ENCODE measurements at places on chromosomes 7 and 10.

- no peak for DNase-seq
- no peaks in the 10 kb centered on the region for H3K4me1 ChIP-seq
- H3K27me3 ChIP-seq, result peaks cover 23% of the 10 kb centered on the region
- H3K27ac ChIP-seq, result no peak overlapping the region
Measured at GRCh38 chr7:4288791-4289394, 393.2 kb upstream of the FOXK1 start.

DNA sequence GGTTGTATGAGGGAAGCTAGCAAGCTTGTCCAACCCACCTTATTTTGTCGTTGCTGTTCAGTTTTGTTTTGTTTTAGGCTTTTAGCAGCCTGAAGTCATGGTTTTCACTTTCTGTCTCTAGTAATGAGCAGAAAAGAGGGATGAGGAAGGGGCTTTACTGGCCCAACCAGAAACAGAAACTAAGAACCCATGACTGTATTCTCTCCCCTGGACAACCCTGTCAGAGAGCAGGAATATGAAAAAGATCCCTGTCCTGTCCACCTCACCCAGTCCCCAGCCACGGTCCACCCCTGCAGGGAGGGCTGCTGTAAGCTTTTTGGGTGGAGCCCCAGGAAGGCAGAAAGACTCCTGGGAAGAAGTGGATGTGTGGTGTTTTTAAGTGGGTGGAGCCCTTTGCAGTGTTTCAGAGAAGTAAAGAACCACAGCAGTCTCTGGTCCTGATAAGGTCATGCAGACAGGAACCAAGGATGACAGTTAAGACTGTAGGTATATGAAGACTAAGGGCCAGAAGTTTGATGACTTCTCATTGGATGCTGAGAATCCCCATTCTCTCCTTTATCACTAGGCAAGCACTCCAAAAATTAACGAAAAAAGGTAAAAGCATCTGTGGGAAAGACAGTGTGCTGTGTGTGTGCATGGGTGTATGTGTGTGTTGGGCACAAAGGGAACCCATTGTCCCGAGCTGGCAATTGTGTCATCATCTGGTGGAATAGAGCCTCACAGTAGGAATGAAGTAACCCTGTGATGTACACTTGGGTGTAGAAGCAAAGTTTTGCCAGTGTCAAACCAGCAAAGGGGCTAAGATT, 13.8 kb downstream of the MRPL32 start:
- H3K27ac ChIP-seq, result no peak overlapping the region
- H3K4me3 ChIP-seq, result peak overlapping the region; percentile 13
- H3K36me3 ChIP-seq, result no peaks in the 10 kb centered on the region
- no peak for DNase-seq
- H3K27me3 ChIP-seq, result no peaks in the 10 kb centered on the region

GRCh38 chr10:88489107-88489506, 94.0 kb downstream of the RNLS start:
- no peaks in the 10 kb centered on the region for H3K4me1 ChIP-seq
- peaks cover 5% of the 10 kb centered on the region for H3K36me3 ChIP-seq
- no peak overlapping the region for H3K27ac ChIP-seq
- DNase-seq, result no peak
- no peaks in the 10 kb centered on the region for H3K27me3 ChIP-seq

DNA sequence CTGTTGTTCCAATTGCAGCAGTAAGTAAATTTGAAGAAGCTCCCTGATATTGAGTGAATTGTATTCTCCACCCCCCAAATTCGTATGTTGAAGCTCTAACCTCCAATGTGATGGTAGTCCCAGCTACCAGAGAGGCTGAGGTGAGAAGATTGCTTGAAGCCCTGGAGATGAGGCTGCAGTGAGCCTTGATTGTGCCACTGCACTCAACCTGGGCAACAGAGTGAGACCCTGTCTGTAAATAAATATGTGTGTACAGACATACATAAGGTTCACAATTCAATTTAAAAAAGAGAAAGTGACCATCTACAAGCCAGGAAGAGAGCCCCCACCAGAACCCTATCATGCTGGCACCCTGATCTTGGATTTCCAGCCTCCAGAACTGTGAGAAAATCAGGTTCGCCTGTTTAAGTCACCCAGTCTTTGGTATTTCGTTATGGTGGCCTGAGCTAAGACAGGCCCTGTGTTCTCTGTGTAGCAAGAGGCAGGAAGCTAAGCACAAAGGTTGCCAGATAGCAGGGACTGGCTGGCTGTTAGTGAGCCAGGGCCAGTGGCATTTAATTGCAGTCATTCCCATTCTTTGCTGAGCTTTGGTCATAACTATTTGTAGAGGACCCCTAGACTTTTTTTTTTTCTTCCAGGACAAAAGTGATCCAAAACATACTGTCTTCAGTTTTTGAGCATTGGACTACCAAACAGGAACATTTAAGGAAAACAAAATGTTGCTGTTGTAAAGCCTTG, 45.6 kb downstream of the AUTS2 start:
- no peaks in the 10 kb centered on the region for H3K36me3 ChIP-seq
- no peak overlapping the region for H3K4me3 ChIP-seq
- peaks cover 5% of the 10 kb centered on the region for H3K27me3 ChIP-seq
- no peak overlapping the region for H3K27ac ChIP-seq
- DNase-seq, result no peak

- no peak for DNase-seq
- peaks cover 25% of the 10 kb centered on the region for H3K27me3 ChIP-seq
- H3K36me3 ChIP-seq, result peaks cover 25% of the 10 kb centered on the region
- no peaks in the 10 kb centered on the region for H3K4me1 ChIP-seq
- no peak overlapping the region for H3K4me3 ChIP-seq
- no peak overlapping the region for H3K27ac ChIP-seq
Measured at GRCh38 chr10:130395248-130395936, 259.2 kb downstream of the GLRX3 start.

DNA sequence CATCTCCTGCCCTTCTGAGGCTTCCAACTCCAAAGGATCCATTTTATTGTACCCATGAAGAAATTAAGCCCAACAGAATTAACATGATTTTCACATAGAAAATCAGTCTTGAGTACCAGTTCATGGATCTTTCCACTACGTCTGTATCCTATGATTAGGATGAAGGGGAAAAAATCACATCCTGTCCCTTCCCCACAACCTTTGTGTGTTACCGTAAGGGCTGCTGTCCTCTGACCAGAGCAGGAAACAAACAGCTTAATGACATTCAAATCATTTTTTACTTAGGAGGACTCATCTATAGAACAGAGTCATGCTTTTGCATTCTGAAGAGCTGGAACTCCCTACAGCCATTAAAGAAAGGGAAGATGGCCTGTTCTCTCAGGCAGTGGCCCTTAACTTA, 241.5 kb downstream of the DYNC1I1 start:
- no peak for DNase-seq
- H3K4me3 ChIP-seq, result no peak overlapping the region
- H3K27me3 ChIP-seq, result peaks cover 2% of the 10 kb centered on the region
- no peaks in the 10 kb centered on the region for H3K4me1 ChIP-seq
- H3K36me3 ChIP-seq, result no peaks in the 10 kb centered on the region
- H3K27ac ChIP-seq, result no peak overlapping the region

DNA sequence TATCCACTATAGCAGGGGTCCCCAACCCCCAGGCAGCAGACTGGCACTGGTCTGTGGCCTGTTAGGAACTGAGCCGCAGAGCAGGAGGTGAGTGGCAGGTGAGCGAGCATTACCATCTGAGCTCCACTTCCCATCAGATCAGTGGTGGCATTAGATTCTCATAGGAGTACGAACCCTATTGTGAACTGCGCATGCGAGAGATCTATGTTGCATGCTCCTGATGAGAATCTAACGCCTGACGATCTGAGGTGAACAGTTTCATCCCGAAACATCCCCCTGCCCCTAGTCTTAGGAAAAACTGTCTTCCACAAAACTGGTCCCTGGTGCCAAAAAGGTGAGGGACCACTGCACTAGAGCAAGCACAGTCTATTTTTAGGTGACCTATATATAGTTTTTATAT, 23.6 kb downstream of the ASZ1 start:
- H3K27me3 ChIP-seq, result peaks cover 3% of the 10 kb centered on the region
- DNase-seq, result no peak
- H3K4me1 ChIP-seq, result no peaks in the 10 kb centered on the region
- no peak overlapping the region for H3K27ac ChIP-seq
- no peak overlapping the region for H3K4me3 ChIP-seq

GRCh38 chr7:157615101-157615817, 278.5 kb downstream of the DNAJB6 start:
- peak overlapping the region; percentile 82 for H3K27ac ChIP-seq
- DNase-seq, result no peak
- no peaks in the 10 kb centered on the region for H3K36me3 ChIP-seq
- H3K4me1 ChIP-seq, result peaks cover 35% of the 10 kb centered on the region
- H3K27me3 ChIP-seq, result no peaks in the 10 kb centered on the region

DNA sequence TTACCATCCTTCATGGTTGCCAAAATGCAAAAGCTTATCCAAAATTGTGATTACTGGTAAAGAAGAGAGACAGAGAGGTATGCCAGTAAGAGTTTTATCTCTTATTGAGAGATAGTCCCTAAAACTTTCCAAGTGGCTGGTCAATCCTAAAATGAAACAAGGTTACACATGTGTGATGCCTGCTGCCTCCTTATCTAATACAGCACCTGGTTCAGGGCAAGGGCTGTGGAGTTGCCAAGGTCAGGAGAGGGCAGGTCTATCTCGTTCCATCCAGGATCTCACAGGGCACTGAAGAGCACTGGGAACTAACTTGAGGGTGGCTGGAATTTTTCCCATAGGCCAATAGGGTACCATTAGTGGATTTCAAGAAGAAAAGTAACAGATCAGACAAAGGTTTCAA, 18.3 kb downstream of the VOPP1 start:
- H3K27ac ChIP-seq, result peak overlapping the region; percentile 29
- no peaks in the 10 kb centered on the region for H3K27me3 ChIP-seq
- DNase-seq, result no peak

GRCh38 chr10:83254698-83255097, 884.6 kb upstream of the GHITM start:
- H3K4me1 ChIP-seq, result no peaks in the 10 kb centered on the region
- H3K27ac ChIP-seq, result no peak overlapping the region
- no peak for DNase-seq
- H3K36me3 ChIP-seq, result no peaks in the 10 kb centered on the region
